ENCODE measurements at places on chromosomes 4 and X. TPM values are rescaled to one million over a fixed set of nuclear protein-coding genes. Genes with fewer than 3 reads are reported as not detected.
A peak's percentile ranks its signal among the peaks of the same experiment; 100 is the strongest.

The SLC7A11 gene
- 7.1 TPM for total RNA-seq

- no peaks in the 10 kb centered on the region for H3K27me3 ChIP-seq
- no peak overlapping the region for H3K27ac ChIP-seq
- DNase-seq, result no peak
- H3K36me3 ChIP-seq, result no peaks in the 10 kb centered on the region
- H3K4me1 ChIP-seq, result no peaks in the 10 kb centered on the region
Measured at GRCh38 chrX:119155416-119156035, 27.9 kb upstream of the KIAA1210 start.

DNA sequence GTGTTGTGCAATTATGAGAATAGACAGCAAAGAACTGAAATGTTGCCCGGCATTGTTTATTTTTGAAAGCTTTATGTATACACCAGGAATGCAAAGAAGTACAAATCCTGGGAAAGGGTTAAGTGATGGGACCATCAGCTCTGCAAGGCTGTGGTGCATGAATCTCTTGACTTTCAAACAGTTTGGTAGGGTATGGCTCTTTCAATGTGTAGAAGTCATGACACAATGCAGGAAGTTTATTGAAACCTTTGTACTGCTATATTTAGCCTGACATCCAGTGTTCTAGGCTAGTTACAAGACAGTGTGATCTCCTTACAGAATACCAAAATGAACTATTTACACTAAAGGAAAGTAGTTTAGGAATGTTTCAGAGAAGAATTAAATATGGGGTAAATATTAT lies 206.8 kb upstream of the HAND2 start:
- no peak overlapping the region for H3K27ac ChIP-seq
- H3K36me3 ChIP-seq, result no peaks in the 10 kb centered on the region
- no peaks in the 10 kb centered on the region for H3K27me3 ChIP-seq
- no peaks in the 10 kb centered on the region for H3K4me1 ChIP-seq
- no peak for DNase-seq

DNA sequence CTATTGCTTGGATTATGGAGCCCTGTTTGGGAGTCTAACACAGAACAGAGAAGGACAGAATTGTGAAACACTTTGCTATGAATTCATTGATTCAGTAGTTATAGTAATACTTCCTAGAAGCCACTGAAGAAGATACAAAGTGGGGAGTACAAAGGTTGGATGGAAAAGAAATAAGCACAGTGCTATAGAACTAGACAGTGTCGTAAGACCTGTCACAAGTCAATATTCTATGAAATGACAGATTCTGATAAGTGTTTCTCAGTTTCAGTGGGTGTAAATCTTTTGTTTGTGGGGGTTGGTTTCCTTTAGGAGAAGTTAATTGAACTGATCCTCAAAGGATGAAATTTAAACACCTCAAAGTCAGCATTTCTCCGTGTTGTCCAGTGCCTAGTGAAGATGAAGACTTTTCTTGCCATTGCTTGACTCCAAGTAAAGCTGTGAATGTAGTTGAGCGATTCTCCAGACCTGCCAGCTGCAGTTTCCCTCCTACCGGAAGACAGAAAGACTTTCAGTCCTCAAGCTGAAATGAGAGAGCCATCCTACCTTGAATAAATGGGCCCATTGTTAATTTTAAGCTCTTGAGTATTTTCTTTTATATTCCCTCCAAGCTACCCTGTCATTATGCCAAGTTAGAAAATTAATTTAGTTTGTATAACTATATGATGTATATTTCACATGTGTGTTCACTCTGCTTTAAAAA lies 7.9 kb downstream of the PDLIM5 start:
- H3K4me3 ChIP-seq, result no peak overlapping the region
- H3K27ac ChIP-seq, result no peak overlapping the region
- H3K4me1 ChIP-seq, result peaks cover 10% of the 10 kb centered on the region
- H3K27me3 ChIP-seq, result no peaks in the 10 kb centered on the region
- no peak for DNase-seq
- H3K36me3 ChIP-seq, result peaks cover 2% of the 10 kb centered on the region

DNA sequence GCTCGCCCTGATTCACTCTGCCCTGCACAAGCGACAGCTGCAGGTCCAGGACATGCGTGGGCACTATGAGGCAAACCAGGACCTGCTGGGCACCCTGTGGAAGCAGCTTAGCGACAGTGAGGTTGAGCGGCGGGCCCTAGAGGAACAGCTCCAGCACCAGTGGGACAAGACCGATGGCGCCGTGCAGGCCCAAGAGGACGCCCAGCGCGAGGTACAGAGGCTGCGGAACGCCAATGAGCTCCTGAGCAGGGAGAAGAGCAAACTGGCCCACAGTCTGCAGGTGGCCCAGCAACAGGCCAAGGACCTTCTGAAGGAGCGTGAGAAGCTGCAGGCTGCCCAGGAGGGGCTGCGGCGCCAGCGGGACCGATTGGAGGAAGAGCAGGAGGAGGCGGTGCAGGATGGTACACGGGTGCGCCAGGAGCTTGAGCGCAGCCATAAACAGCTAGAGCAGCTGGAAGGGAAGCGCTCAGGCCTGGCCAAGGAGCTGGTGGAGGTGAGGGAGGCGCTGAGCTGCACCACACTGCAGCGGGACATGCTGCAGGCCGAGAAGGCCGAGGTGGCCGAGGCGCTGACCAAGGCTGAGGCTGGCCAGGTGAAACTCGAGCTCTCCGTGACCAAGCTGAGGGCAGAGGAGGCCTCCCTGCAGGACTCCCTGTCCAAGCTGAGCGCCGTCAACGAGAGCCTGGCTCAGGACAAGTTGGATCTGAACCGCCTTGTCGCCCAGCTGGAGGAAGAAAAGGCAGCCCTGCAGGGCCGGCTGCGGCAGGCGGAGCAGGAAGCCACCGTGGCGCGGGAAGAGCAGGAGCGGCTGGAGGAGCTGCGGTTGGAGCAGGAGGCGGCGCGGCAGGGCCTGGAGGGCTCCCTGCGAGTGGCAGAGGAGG lies 12.8 kb downstream of the SMIM10L2A start:
- H3K27ac ChIP-seq, result no peak overlapping the region
- peaks cover 7% of the 10 kb centered on the region for H3K36me3 ChIP-seq
- no peak overlapping the region for H3K4me3 ChIP-seq
- H3K4me1 ChIP-seq, result peaks cover 14% of the 10 kb centered on the region

- H3K27ac ChIP-seq, result no peak overlapping the region
- no peaks in the 10 kb centered on the region for H3K4me1 ChIP-seq
- no peak for DNase-seq
- H3K27me3 ChIP-seq, result no peaks in the 10 kb centered on the region
- no peaks in the 10 kb centered on the region for H3K36me3 ChIP-seq
- H3K4me3 ChIP-seq, result no peak overlapping the region
Measured at GRCh38 chr4:97394653-97395052, 748.6 kb downstream of the STPG2 start.

GRCh38 chr4:162705130-162705803 lies 461.4 kb downstream of the NAF1 start:
- no peak overlapping the region for H3K4me3 ChIP-seq
- DNase-seq, result no peak
- H3K27ac ChIP-seq, result no peak overlapping the region
- H3K27me3 ChIP-seq, result no peaks in the 10 kb centered on the region
- no peaks in the 10 kb centered on the region for H3K36me3 ChIP-seq

The TEX13D gene
- total RNA-seq, result not detected

DNA sequence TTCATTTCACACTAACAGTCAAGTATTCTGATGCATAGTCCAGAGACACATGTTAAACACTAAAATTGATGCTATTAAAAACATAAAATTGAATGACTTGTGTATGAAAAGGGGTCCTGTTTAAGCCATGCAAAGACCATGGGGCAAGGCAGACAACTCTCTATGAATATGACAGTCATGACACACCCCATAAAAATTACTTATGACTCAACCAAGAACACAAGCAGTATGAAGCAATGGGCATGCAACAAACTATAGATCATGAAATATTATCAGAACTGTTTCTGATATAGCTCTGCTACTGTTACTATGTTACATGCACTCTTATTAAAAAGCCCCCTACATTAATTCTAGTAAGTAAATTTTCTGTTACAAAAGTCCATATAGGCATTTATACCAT lies 57.5 kb upstream of the ZCCHC13 start:
- no peaks in the 10 kb centered on the region for H3K27me3 ChIP-seq
- H3K36me3 ChIP-seq, result peaks cover 14% of the 10 kb centered on the region
- no peak overlapping the region for H3K4me3 ChIP-seq
- no peaks in the 10 kb centered on the region for H3K4me1 ChIP-seq
- H3K27ac ChIP-seq, result no peak overlapping the region
- DNase-seq, result no peak

DNA sequence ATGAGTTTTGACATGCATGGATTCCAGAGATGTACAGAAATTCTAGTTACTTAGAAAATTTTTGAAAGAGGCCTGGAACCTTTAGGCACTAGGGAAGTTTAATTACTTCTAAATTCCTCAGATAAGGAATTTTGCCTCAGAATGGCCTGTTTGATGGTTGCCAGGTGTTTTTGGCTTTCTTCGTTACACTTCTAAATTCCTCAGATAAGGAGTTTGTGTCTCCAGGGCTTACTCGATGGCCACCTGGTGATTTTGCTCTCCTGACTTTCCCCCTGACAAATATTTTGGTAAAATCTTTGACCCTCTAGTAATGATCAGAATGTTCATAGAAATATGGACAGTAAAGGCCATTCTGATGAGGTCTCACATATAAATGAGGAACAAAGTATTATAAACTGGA lies 64.3 kb downstream of the BEX3 start:
- no peak for DNase-seq
- H3K27me3 ChIP-seq, result no peaks in the 10 kb centered on the region
- no peak overlapping the region for H3K27ac ChIP-seq
- H3K4me3 ChIP-seq, result no peak overlapping the region
- H3K36me3 ChIP-seq, result no peaks in the 10 kb centered on the region

DNA sequence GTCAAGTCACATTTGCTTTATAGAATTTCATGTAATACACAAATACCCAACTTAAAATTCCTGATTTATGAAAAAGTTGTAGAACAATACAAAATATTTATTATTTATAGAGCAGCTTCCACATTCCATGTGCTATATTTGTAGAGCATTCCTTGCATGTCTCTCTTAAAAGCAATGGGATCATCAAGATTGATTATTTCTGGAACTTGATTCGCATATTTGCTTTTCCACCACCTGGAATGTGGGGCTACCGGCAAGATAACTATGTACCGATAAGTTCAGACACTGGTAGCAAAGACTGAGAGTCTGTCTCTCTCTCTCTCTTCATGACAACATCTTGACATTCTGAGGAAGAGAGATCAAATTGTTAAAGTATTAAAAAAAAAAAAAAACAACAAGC lies 59.3 kb downstream of the MAPK10 start:
- no peaks in the 10 kb centered on the region for H3K4me1 ChIP-seq
- no peaks in the 10 kb centered on the region for H3K36me3 ChIP-seq
- DNase-seq, result no peak
- H3K27ac ChIP-seq, result no peak overlapping the region
- H3K27me3 ChIP-seq, result no peaks in the 10 kb centered on the region

DNA sequence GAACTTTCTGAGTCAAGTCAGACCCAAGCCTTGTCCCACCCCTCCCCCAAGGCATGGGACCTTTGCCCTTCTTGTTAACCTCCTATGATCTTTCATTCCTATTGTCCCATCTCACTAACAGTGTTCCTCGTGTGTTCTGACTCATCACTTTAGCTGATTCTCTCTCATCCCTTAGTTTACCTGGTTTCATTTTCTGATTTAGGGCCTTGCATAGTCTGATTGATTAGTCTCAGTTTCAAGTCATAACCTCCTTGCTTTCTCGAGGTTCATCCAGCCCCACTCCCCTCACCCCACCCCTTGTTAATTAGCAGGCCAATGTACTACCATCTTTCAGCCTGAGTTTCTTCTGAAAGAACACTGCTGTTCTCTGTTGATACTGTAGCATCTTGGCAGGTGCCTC lies 517.4 kb downstream of the RPA4 start:
- peak overlapping the region; percentile 66 for H3K27ac ChIP-seq
- no peaks in the 10 kb centered on the region for H3K36me3 ChIP-seq
- H3K27me3 ChIP-seq, result no peaks in the 10 kb centered on the region

DNA sequence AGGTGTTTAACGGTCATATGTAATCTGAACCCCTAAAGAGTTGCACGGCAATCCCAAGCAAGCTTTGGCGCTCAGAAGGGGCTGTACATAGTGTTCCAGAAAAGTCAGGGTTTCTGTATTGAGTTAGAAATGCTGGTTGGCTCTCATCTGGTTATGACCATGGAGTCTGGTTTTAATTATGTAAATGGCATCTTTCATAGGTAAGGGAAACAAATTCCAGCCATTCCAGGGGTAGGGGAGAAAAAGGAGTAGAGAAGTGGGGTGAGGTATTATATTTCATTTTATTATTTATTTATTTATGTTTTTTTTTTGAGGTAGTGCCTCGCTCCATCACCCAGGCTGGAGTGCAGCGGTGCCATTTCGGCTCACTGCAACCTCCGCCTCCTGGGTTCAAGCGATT lies 15.9 kb downstream of the KLF3 start:
- H3K27me3 ChIP-seq, result no peaks in the 10 kb centered on the region
- H3K36me3 ChIP-seq, result peaks cover 22% of the 10 kb centered on the region
- no peak for DNase-seq
- H3K4me1 ChIP-seq, result peaks cover 28% of the 10 kb centered on the region
- no peak overlapping the region for H3K4me3 ChIP-seq

DNA sequence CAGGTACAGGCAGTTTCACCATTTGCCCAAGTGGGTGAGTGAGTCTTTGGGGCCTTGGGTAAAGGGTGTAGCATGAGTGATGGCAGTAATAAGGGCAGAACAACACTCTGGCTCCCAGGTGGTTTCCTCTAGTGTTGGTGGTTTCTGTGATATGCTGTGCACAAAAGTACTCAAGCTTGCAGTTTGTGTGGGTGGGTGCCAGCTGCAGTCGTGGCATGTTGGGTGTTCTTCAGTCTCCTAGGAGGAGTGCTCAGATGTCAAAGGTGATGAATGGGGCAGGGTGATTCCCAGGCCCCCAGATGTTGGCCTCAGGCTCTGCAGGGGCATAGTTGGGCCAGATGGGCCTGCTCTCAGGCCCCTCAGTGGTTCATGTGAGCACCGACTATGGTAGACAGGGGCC lies 166.1 kb upstream of the KLF8 start:
- H3K27ac ChIP-seq, result no peak overlapping the region
- H3K4me1 ChIP-seq, result peaks cover 3% of the 10 kb centered on the region
- DNase-seq, result no peak

- H3K4me3 ChIP-seq, result no peak overlapping the region
- DNase-seq, result no peak
- H3K27me3 ChIP-seq, result peaks cover 60% of the 10 kb centered on the region
- no peaks in the 10 kb centered on the region for H3K36me3 ChIP-seq
Measured at GRCh38 chrX:25005382-25006185, 10.2 kb downstream of the ARX start.

DNA sequence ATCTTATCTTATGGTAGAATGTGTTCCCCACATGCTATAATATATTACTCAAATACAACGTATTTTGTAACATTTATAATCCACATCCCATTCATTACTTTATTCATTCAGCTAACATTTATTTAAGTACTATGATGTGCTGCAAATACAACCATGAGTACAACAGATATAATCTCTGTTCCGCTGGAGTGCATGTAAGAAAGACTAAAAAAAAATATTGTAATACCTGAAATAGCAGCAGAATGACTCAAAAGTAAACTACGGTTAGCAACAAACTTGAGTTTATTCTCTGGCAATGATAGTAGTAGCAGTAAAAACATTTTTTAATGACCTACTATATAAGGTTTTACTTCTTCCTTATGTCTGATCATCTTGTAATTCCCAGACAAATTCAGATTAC lies 1776.3 kb downstream of the STIM2 start:
- no peak overlapping the region for H3K4me3 ChIP-seq
- no peak for DNase-seq
- no peaks in the 10 kb centered on the region for H3K36me3 ChIP-seq
- H3K4me1 ChIP-seq, result no peaks in the 10 kb centered on the region
- no peak overlapping the region for H3K27ac ChIP-seq

The TSPAN5 gene
- total RNA-seq, result 21.8 TPM
